ENCODE measurements at places on chromosomes 3 and 15.

- DNase-seq, result no peak
Observed at GRCh38 chr3:106327696-106328025, 458.8 kb upstream of the CBLB start.

DNA sequence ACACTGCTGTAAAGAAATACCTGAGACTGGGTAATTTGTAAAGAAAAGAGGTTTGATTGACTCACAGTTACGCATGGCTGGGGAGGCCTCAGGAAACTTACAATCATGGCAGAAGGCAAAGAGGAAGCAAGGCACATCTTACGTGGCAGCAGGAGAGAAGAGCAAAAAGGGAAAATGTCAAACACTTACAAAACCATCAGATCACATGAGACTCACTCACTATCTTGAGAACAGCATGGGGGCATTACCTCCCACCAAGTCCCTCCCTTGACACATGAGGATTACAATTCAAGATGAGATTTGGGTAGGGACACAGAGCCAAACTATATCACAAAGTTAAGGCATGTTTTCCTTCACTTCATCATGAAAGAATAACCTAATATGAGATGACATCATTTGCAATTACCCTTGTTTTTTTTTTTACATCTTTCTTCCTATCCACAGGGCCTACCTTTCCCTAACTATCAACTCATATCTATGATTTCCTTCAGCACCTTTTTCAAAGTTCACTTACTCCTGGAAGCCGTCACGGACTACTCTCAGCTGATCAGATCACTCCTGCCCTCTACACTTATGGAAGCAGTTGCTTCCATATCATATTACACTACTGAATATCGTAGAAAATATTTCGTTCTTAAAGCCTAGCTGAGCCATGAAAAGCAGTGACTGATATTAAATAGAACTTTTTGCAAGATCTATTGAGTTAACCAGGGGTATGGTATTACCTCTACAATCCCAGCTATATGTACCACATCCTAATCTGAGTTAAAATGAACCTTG lies 25.5 kb upstream of the ATP8B4 start:
- no peak for DNase-seq

- no peak for DNase-seq
Observed at GRCh38 chr15:72382146-72382545, 6.3 kb upstream of the HEXA start.

DNA sequence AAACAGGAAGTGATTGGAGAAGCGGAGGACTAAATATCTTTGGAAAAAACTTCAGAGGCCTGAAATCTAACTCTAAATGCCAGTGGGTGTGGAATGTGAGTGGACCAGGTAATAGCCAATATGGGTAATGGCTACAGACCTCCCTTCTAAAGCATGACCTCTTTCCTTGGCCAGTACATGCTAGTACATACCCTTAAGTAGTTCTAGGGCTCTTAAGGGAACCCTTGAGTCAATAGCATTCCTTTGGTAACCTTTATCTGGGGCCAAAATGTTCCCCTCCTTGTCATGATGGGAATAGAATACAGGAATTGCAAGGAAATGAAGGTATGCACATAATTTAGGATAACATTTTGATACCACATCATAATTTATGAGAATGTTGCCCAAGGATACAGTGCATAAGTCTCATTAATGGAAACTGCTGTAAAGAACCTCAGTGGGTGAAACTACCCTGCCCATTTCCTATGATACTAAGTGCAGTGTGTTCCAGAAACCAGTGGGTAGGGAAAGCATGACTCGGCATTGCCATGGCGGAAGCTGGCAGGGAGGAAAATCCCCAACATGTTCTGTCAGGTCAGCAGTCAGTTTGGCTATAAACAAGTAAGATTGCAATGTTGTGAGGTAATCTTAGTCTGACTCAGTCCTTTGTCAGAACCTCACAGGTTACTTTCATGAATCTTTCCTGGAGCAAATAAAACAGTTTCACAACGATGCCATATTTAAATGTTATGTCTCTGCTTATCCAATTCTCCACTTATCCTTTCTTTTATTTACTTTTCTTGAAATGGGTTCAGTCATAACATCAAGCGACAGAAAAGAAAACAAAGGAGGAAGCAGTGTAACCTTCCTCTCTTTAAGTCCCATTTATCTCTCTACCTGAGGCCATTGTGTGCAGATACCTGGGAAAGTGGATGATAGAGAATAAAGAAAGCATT lies 23.5 kb upstream of the RAP2B start:
- no peak for DNase-seq

GRCh38 chr3:132231633-132232032 lies 85.6 kb upstream of the ACP3 start:
- no peak for DNase-seq

DNA sequence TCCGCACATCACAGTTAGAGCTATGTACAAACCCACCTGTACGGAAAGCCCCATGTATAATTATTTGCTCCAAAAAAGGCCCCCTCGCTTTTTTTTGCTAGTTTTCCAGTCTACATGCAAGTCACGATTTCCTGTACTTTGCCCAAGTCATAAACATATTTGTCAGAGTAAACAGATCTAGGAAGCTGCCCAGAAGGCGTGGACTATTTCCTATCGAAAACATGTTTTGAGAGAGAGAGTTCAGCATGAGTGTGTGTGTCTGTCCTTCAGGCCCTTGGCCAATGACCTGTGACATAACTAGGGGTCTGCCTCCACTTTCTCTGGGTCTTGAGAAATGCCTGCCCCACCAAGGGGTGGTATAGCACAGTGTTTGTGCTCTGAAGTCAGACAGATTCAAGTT lies 72.7 kb upstream of the HACD2 start:
- DNase-seq, result no peak

- no peak for DNase-seq
Observed at GRCh38 chr3:59443618-59444293, 393.9 kb upstream of the CFAP20DC start.

- no peak for DNase-seq
Observed at GRCh38 chr15:86849136-86849535, 769.5 kb downstream of the AGBL1 start.

DNA sequence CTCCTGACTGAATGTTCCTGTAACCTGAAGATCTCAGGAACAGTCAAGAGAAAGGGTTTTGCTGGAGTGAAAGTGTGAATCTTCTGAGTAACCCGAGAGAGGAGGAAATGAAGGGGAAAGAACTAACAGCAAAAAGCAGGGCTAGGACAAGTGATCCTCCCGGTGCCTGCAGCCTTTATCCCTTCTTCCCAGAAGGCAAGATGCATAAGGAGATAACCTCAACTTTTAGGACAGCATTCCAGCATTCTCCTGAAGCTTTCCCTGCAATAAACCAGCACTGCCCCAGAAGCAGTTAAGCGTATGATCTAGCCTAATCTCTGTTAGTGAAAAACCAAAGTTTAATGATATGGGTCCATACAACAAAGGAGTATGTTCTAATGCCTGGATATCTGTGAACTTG lies 298.8 kb downstream of the MEX3B start:
- DNase-seq, result no peak

GRCh38 chr3:133277813-133278212 lies 122.0 kb upstream of the BFSP2 start:
- DNase-seq, result no peak

DNA sequence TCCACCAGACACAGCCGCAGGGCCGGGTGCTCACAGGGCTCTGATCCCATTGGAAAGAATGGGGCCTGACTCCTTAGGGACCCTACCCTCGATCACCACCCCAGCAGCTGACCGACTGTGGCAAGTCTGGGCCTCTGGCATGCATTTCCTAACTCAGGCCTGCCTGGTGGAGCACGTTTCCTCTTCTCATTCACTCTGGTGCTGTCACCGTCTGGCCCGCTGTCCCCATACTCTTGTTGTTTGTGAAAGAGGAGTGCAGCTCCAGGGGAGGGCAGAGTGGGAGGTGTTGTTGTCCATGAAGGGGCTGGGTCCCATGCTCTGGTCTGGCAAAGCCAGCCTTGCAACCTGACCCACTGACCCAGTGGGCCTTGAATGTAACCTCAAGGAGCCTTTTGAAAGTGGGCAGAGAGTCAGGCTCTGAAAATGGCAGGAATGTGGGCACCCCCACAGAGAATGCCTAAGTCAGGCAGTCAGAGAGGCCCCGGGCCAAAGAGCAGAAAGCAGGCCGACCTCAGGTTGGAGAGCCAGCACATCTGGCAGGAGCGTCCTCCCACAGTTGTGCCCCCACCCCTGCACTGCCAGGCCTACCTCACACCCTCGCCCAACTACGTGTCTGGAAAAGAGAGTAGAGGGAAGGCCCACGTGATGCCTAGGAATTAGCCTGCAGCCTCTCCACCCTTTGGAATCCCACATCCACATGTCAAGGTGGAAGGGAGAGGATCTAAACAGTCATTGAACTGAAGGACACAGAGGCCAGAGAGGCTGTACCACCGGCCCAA lies 10.9 kb downstream of the SEMA7A start:
- peak; percentile 52 for DNase-seq

GRCh38 chr3:52202384-52203077 lies 4.6 kb downstream of the ALAS1 start:
- no peak for DNase-seq

- DNase-seq, result peak; percentile 10
Observed at GRCh38 chr15:92655178-92655995, at the start of gene FAM174B. Gene FAM174B, minus strand, starts transcription at chr15:92655775.

GRCh38 chr3:128701342-128702212 lies 24.4 kb upstream of the RAB7A start:
- DNase-seq, result no peak

GRCh38 chr3:106366352-106366751 lies 497.5 kb upstream of the CBLB start:
- no peak for DNase-seq

- no peak for DNase-seq
Observed at GRCh38 chr3:87996882-87997281, 61.9 kb downstream of the CGGBP1 start.

DNA sequence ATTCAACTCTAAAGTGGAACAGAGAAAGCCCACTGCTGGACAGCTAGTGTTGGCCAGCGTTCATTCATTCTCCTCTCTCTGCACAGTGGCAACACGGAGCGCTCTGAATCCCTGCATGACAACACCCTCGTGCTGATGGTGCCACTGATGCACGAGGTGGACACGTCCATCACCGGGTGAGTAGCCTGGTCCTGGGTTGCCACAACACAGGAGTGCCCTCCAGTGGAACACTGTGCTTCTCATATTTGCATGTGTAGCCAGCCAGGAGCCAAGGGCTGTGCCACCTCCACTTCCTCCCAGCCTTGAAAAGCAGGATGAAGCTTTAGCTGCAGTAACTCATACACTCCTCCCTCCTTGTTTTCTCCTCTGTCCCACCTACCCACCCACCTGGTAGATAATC lies 120.0 kb upstream of the CTDSPL start:
- peak; percentile 40 for DNase-seq

Measured in midbrain (tissue), 1 donor.